ENCODE measurements at places on chromosomes 2 and 18.

DNA sequence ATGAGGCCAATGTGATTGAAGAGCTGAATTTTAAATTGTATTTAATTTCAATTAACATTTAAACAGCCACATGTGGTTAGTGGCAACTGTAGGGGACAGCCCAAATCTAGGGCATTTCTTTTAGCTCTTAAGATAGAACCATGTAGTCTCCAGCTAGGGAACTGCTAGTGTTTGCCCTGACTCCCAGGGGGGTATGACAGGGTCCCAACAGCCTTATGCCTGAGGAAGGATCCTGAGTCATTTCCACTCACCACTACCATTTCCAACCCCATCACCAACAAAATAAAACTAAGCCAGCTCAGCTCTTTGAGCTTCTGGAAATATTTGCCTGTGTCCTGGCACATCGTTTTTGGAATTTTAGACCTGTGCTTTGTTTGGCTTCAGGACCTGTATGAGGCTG, 13.7 kb upstream of the GMCL1 start:
- H3K27ac ChIP-seq = no peak overlapping the region
- H3K4me1 ChIP-seq = peaks cover 2% of the 10 kb centered on the region
- no peaks in the 10 kb centered on the region for H3K27me3 ChIP-seq
- H3K4me3 ChIP-seq = no peak overlapping the region
- no peak for DNase-seq

DNA sequence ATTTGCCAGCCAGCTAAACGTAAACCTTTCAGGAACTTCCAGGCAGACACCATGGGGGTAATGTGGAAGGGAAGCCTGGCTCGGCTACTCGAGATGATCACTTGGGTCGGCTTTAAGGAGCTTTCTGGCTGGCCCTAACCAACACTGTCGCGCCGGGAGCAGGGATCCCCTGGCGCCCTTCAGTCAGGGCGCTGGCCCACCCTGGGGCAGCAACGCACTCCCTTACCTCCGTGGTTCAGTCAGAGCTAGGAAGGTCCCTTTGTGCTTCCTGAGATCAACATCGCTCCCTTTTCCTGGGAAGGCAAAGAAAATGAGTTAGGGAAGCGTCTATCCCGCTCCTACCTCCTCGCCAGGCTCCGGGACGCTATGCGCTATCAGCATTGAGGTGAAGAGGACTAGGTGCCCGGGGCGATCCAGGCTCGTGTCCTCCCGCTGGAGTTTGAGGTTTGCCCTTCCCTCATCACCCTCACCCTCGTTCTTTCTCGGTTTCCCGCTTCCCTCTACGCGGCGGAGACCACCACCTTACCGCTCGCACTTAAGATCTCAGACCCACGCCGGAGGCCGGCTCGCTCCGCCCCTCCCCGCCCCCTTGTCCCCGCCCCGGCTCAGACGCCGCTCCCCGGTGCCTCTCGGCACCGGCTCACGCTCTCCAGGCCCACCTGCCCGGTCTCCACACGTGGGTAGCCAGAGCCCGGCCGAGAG, 449 bp upstream of the ATRAID start:
- peaks cover 25% of the 10 kb centered on the region for H3K4me1 ChIP-seq
- DNase-seq = peak; percentile 34
- peak overlapping the region; percentile 98 for H3K4me3 ChIP-seq
- peaks cover 20% of the 10 kb centered on the region for H3K36me3 ChIP-seq
- H3K27ac ChIP-seq = peak overlapping the region; percentile 80
- H3K27me3 ChIP-seq = no peaks in the 10 kb centered on the region

GRCh38 chr18:26706911-26707351, 158.6 kb downstream of the AQP4 start:
- no peaks in the 10 kb centered on the region for H3K36me3 ChIP-seq
- no peaks in the 10 kb centered on the region for H3K4me1 ChIP-seq
- DNase-seq = no peak
- H3K4me3 ChIP-seq = no peak overlapping the region
- H3K27me3 ChIP-seq = peaks cover 10% of the 10 kb centered on the region
- H3K27ac ChIP-seq = no peak overlapping the region

DNA sequence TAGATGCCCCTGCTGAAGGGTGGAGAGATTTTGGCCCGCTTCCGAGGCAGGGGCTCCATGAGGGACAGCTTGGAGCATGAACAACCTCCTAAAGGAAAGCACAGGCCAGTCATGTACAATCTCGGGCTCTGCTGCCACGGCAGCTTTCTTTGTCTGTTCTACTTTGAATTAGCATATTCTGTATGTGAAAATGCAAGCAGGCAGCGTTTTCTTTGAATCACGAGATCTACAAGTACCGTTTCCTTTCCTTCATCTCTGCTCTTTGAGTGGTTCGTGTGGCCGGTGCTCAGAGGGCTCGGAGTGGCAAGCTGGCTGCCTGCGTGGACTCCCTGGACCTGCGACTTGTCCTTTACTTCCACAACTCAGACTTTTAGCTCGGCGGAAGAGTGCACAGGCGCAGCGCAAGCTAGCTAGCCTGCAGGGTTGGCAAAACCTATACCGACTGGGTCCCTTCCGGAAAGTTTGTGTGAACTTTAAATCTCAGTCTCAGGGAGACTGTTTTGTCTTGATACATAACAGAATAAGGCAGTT, 6.9 kb downstream of the TWIST2 start:
- no peaks in the 10 kb centered on the region for H3K36me3 ChIP-seq
- H3K4me3 ChIP-seq = no peak overlapping the region
- no peaks in the 10 kb centered on the region for H3K4me1 ChIP-seq
- H3K27ac ChIP-seq = no peak overlapping the region
- DNase-seq = no peak
- H3K27me3 ChIP-seq = peaks cover 39% of the 10 kb centered on the region

- no peak for DNase-seq
- peaks cover 30% of the 10 kb centered on the region for H3K4me1 ChIP-seq
- H3K36me3 ChIP-seq = peaks cover 35% of the 10 kb centered on the region
- peak overlapping the region; percentile 26 for H3K27ac ChIP-seq
These were observed 17.0 kb downstream of the PDIA6 start for GRCh38 chr2:10795508-10796046.

DNA sequence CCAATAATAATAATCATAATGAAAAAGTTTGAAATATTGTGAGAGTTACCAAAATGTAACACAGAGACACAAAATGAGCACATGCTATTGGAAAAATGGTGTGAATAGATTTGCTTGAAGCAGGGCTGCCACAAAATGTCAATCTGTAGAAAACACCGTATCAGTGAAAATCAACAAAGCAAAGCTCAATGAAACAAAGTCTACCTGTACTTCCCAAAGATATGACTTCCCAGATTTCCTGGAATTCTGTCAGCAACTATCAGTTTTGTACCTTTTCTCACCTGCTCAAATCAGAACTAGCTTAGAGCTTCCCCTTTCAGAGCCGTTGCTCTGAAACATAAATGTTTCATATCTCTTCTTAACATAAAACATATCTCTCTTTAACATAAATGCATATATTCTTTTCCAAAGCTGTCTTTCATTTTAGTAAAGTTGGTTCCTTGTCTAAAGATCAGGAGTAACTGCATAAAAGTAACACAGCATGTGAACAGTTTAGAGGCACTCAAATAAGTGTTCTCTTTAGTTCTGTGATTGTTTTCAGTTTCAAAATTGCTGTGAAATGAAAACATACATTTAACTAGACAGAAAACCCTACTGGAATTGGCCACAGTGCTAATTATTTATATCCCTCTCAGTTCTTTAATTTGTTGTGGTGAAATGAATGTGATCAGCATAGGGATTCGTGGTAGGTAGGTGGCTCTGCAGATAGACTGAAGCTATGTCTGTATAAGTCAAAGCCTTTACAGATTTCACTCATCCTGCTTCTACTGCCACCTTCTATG, 262.5 kb downstream of the KCNJ3 start:
- DNase-seq = no peak
- no peak overlapping the region for H3K4me3 ChIP-seq
- H3K27ac ChIP-seq = no peak overlapping the region
- no peaks in the 10 kb centered on the region for H3K4me1 ChIP-seq
- no peaks in the 10 kb centered on the region for H3K27me3 ChIP-seq

- no peak overlapping the region for H3K27ac ChIP-seq
- H3K27me3 ChIP-seq = no peaks in the 10 kb centered on the region
- H3K4me3 ChIP-seq = no peak overlapping the region
- no peaks in the 10 kb centered on the region for H3K4me1 ChIP-seq
- no peak for DNase-seq
These were observed 50.2 kb downstream of the SEMA4F start for GRCh38 chr2:74704216-74704615.

DNA sequence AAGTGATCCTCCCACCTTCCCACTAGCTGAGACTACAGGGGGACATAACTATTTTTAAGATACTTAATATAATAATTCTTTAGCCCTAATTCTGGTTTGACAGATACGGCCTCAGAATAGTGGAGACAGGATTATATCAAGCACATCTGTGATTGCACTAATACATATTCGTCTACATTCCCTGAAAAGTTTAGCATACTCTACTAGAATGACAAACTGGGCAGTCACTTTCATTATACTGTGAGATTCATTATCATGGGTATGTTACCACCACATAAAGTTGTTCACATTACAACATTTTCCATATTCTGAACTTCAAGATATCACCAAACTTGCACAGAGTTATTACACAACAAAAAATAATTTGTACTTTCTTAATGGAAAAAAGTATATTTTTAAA, 11.0 kb downstream of the FAM210A start:
- no peak overlapping the region for H3K4me3 ChIP-seq
- H3K27ac ChIP-seq = no peak overlapping the region
- peaks cover 12% of the 10 kb centered on the region for H3K36me3 ChIP-seq
- peaks cover 19% of the 10 kb centered on the region for H3K4me1 ChIP-seq
- DNase-seq = no peak

DNA sequence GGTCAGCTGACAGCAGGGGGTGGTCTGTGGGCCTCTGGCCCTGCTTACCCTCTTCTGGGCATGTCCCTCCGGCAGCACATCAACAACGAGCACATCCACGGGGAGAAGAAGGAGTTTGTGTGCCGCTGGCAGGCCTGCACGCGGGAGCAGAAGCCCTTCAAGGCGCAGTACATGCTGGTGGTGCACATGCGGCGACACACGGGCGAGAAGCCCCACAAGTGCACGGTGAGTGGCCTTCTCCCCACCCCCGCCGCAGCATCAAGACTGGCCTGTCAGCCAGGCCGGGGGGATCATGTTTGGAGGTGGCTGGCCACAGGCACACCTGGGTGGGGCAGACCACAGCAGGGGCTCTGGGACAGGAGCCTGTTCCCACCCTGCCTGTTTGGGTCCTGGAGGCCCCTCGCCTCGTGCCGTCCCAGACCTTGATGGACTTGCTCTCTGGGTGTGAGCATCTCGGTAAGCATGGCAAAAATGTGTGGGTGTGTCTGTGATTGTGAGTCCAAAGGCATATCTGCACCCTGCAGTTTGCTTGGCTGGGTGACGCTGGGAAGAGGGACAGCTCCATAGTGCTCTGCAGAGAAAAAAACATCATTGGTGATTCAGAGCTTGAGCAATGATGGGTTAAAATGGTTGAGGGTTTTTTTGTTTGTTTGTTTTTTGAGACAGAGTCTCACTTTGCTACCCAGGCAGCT, 242.8 kb downstream of the GLI2 start:
- no peaks in the 10 kb centered on the region for H3K27me3 ChIP-seq
- no peak for DNase-seq
- H3K36me3 ChIP-seq = no peaks in the 10 kb centered on the region
- no peaks in the 10 kb centered on the region for H3K4me1 ChIP-seq
- no peak overlapping the region for H3K4me3 ChIP-seq

DNA sequence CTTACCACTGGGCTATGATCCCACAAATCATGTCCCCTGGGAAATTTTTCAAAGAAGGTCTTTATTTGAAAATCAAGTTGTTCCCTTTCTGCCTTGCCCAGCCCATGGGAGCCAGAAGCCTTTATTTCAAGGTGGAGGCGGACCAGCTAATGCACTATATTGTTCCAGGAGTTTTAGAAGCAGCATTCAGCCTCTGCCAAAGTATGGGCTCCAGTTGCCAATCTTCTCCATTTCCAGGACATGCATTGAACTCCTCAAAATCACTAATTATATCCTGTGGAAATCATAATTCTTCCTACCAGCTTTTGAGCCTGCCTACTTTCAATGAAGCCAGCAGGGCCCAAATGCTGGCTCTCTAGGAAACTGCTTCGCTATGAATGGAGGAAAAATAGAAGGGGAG, 195.8 kb downstream of the RAD51AP2 start:
- H3K27ac ChIP-seq = no peak overlapping the region
- H3K4me1 ChIP-seq = no peaks in the 10 kb centered on the region
- no peak overlapping the region for H3K4me3 ChIP-seq

DNA sequence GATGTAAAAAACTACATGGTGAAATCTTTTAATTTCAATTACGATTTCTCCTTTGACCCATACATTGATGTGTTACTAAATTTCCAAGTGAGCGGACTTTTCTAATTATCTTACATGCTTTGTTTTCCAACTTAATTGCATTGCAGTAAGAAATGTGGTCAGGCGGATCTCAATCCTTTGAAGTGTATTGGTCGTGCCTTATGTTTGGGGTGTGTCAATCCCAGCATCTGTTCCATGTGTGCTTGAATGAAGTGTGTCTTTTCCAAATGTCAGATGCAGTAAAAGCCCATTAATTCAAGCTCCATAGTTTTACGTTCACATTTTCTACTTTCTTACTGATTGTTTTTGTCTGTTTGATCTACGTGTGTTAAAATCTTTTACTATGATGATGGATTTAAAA, 113.1 kb downstream of the UXS1 start:
- H3K4me1 ChIP-seq = peaks cover 53% of the 10 kb centered on the region
- H3K27me3 ChIP-seq = no peaks in the 10 kb centered on the region
- H3K36me3 ChIP-seq = no peaks in the 10 kb centered on the region
- no peak for DNase-seq
- no peak overlapping the region for H3K27ac ChIP-seq

DNA sequence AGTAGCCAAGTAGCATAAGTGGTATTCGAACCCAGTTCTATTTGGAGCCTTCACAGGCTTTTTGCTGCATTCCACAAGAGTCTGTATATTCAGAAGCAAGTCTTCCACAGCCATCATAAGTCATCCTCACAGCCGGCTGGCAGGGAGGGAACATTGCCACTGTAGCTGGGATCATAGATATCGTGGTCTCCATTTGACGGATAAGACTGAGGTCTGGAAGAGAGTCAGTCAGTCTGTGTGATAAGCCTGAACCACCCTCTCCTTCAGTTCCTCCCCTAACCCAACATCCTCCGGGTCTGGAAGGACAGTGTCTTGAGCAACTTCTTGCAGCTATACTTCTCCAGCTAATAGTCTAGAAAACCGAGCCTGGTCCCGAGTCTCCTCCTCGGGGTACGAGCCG, 17.0 kb upstream of the C1QL2 start:
- H3K4me1 ChIP-seq = no peaks in the 10 kb centered on the region
- H3K4me3 ChIP-seq = no peak overlapping the region
- H3K27me3 ChIP-seq = no peaks in the 10 kb centered on the region
- DNase-seq = no peak
- H3K27ac ChIP-seq = no peak overlapping the region
- H3K36me3 ChIP-seq = no peaks in the 10 kb centered on the region
